ENCODE measurements at places on chromosomes 5 and 9. TPM values are rescaled to one million over a fixed set of nuclear protein-coding genes. Genes with fewer than 3 reads are reported as not detected.
A peak's percentile ranks its signal among the peaks of the same experiment; 100 is the strongest.

The SPATA6L gene
- not detected for polyA plus RNA-seq

DNA sequence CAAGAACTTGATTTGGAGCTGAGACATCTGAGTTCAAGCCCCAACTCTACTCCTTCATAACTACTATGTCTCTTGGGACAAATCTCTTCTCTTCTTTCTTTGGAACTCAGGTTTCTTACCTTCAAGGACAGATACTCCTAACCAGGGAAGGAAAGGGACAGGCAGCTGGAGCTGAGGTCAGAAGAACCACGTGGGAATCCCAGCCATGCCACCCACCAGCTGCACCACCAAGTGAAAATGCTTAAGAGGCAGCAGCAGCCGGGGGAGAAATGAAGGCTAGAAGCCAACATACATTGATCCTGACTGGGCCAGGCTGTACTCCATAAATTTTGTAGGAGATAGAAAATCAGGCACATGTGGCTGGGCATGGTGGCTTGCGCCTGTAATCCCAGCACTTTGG, 9.6 kb upstream of the OR5C1 start:
- no peak for DNase-seq

The SPATA31C1 gene
- not detected for polyA plus RNA-seq

The RORB gene
- not detected for polyA plus RNA-seq

DNA sequence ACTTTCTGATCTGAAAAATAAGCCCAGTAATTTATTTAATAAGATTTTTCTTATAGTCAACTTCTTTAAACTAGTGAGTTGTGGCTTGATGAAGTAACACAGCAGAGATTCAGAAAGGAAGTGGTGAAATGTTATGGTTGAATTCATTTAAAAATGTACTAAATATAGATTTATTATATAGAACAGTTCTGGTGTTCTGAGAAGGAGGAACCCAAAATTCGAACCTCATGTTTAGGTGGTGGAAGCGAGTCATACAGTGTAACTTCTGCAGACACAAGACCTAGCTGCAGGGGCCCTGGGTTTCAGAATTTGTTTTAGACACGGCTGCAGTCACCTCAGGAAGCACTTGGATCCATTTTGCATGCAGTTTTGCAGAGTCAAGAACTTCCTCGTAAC, 188.2 kb downstream of the TRIO start:
- DNase-seq: peak; percentile 66

- no peak for DNase-seq
Observed at GRCh38 chr5:123802298-123802951, 290.4 kb downstream of the CSNK1G3 start.

The TAF11L12 gene
- not detected for polyA plus RNA-seq

- no peak for DNase-seq
Observed at GRCh38 chr5:118366429-118366828, 621.9 kb downstream of the DTWD2 start.

DNA sequence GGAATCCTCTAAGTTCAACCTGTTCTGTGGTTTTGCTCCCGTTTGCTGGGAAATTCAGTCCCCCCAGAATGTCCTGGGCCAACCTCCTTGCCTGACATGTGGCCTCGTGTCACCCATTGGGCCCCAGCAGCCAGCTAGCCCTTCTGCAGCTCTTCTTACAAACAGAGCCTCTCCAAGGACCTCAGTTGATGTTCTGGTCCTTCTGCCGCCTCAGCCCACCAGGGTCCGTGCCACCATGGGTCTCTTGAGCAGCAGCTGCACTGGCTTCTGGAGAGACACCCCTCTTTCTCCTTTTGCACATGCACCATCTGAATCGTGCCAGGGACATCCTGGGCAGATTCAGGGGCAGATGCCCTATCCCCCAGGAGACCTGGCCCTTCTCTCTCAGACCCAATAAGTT, 85.0 kb downstream of the LMX1B start:
- DNase-seq: no peak

The ANKRD34B gene
- polyA plus RNA-seq: not detected

- no peak for DNase-seq
Observed at GRCh38 chr5:135238622-135239452, 160.2 kb downstream of the MACROH2A1 start.

DNA sequence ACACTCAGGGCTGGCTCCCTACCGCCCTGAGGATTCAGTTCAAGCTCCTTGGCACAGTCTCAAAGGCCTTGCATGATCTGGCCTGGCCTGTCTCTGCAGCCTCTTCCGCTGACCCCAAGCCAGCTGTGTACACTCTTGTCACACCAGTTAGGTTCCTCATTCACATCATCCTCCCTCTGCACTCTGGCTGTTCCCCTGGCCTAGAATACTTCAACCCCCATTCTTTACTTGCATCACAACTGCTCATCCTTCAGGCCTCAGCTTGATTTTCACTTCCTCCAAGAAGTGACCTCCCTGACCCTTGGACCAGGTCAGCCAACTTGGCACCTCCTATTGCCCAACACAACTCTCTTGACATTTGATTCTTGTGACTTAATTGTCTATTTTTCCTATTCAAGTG, 18.9 kb upstream of the PFDN1 start:
- DNase-seq: no peak

- DNase-seq: no peak
Observed at GRCh38 chr9:25891527-25891926, 213.3 kb upstream of the TUSC1 start.

GRCh38 chr9:71302776-71303175, 181.4 kb upstream of the TRPM3 start:
- DNase-seq: no peak

- DNase-seq: no peak
Observed at GRCh38 chr5:79806741-79807140, 117.1 kb downstream of the CMYA5 start.

GRCh38 chr9:15079989-15080388, 169.8 kb upstream of the FREM1 start:
- DNase-seq: no peak

The DNAI1 gene
- polyA plus RNA-seq: not detected

The ITGA2 gene
- polyA plus RNA-seq: 0.03 TPM

- DNase-seq: no peak
Observed at GRCh38 chr9:81656871-81657337, 32.4 kb downstream of the TLE1 start.

The ZNF367 gene
- polyA plus RNA-seq: 1.0 TPM

- DNase-seq: no peak
Observed at GRCh38 chr5:145141534-145141933, 693.6 kb downstream of the PRELID2 start.

- DNase-seq: no peak
Observed at GRCh38 chr5:72265032-72265877, 54.8 kb downstream of the MRPS27 start.

The CCNO gene
- not detected for polyA plus RNA-seq

DNA sequence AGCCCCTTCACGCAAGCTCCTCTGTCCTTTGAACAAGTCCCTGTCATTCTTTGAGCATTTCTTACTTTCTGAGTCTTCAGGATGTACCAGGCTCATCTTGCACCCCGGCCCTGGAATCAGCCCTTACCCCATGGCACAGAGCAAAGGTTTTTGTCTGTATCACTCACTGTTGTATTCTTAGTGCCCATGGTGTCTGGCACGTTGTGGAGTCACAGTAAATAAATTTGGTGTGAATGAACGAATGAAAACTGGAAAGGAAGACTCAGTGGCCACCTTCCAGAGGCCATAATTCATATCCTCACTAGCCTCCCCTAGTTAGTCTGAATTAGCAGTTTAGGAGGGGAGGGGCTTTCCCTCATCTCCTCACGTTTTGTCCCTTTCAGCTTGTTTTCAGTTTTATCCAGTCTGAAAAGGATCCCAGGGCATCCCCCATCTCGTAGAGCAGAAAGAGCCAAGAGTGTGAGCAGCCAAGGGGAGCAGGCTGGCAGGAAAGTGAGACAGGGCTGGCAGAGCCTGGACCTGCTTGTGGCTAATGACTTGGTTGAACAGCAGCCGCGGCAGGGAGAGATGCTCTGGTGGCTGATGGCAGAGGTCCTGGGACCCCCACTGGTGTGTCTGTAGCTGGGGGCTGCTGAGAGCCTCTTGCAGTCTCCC, 42.7 kb downstream of the ZNF618 start:
- no peak for DNase-seq

DNA sequence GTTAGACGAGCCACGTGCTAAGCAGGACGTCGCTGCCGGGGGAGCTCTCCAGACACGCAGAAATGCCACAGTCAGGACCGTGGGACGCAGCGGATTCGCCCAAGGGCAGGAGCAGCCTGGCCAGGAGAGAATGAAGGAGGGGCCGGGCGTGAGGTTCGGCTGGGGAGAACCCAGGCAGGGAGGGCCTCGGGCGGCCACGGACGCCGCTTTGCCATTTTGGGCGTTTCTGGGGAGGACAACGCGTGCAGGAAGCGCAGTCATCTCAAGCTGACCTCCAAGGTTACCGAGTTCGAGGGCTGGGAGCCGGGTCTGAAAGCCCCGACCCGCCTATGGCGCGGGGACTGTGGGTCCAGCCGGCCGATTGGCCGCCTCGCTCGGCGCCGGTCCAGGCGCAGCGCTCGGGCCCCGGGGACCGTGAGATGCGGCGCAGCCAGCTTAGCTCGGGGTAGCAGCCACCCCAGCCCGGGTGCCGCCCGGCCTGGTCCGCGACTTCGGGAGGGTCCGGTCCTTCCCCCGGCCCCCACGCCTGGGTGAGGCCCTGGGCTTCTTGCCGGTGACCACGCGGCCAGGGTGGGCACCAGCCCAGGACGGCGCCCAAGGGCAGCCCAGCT, 760 bp upstream of the MAN1B1 start:
- DNase-seq: no peak

DNA sequence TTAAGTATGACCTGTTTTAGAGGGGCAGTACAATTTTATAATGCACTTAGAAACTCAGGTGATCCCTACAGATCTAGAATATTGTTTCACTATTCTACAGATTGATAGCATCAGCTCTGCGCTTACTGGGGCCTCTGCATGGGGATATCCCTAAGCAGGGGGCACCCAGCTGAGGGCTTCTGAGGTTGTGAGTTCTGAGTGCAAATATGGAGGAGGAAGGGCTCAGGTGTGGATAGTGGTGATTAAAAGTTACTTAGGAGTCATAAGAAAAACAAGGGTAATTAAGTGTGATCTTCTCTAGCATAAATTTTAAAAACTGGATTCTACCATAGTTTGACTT, 274.4 kb downstream of the EFNA5 start:
- no peak for DNase-seq

DNA sequence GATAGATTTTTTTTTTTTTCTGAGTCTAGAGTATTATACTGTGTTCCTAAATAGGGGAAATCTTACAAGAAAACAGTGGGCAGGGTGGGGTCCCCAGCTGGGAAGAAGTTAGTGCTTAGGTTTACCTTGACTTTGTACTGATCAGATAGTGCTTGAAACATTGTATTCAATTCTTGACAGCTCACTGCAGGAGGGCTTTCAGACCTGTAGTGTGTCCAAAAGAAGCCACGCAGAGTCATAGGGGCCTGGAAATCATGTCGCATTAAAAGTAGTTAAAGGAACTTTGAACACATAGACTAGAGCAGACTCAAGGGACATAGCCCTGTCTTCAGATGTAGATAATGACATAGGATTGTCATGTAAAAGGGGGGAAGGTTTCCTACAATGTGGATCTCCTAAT, 215.4 kb upstream of the NR4A3 start:
- no peak for DNase-seq

The PLAC8L1 gene
- polyA plus RNA-seq: not detected

- no peak for DNase-seq
Observed at GRCh38 chr9:8751406-8751930, 951.9 kb upstream of the DMAC1 start.

The FGF18 gene
- not detected for polyA plus RNA-seq

The CCNH gene
- 71.3 TPM for polyA plus RNA-seq

- DNase-seq: no peak
Observed at GRCh38 chr9:72274916-72275315, 90.1 kb downstream of the ZFAND5 start.

DNA sequence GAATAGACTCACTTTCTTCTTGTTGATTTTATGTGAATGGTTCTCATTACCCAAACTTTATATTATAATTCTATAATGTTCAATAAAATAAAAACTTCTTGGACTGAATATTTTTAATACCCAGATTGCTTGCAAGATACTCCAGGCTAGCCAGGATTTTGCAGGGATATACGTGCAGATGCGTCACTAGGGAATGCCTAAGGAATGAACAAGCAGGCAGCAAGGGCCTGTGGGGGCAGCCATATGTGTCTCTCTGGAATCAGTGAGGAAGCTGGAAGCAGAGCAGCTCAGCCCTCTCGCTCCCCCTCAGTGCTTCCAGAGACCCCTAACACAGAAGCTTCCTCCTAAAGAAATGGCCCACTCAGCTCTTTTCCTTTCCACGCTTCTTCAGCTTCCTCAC, 457.4 kb downstream of the CCDC171 start:
- DNase-seq: no peak

DNA sequence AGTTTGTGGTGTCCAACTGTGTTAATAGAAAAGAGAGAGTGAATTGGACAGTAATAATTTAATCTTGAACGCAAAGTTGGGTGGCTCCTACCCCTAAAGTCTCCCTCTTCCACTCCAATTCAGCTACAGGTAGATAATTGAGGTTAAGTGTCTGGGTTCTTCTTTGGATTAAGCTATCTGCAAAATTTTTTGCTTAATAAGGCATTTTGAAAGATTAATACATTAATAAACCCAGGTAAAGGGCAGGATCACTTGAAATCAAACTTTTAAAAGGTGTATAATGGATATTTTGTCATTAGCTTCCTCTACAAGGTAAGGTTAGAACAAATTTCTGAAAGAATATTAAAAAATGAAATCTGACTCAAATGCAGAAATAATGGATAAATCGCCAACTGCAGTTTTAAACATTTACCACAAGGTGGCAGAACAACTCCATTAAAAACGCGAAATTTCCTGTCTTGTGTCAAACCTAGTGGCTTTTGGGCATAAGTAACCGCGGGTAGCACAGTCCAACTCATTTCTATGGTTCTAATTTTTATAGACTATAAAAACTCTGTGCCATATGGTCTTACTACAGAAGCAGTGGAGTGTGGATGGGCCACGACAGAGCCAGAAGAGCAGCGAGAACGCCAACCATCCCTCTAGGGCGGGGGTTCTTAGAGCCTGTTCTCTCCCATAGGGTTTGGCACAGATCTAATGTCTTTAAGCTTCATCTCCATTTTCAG, 276.5 kb downstream of the ARHGEF28 start:
- peak; percentile 36 for DNase-seq

The PCDHA9 gene
- not detected for polyA plus RNA-seq

The DDX4 gene
- polyA plus RNA-seq: not detected

Measured in naive B cell (primary cell).